ENCODE measurements at places on chromosomes 16 and 17. TPM values are rescaled to one million over a fixed set of nuclear protein-coding genes. Genes with fewer than 3 reads are reported as not detected.

DNA sequence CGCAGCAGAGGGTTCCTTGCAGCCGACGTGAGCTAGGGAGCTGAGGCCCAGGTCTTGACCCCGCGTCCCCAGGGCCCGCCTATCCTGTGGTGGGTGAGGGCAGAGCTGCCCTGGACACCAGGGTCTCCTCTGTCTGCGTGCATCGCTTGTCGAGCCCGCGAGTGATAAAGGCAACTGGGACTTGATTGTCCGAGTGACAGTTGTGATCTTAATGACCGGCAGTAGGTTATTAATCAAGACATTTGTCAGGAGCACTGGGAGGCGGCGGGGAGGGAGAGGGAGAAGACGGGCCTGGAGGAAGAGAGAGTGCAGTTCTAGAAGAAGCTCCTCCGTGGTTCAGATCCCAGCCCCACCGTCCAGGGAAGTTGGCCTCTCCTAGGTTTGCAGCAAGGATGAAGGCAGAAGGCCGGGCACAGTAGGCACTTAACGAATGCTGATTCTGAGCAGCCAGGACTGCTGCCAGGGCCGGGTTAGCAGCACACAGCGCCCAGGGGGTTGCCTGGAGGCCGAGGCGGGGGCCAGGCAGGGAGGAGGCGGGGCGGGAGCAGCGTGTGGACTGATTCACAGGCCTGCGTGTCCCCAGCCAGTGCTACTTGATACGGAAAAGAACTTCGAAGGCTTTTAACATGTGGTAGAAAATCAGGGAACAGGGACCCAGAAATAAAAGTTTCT, 11.3 kb upstream of the GSE1 start:
- DNase-seq, result no peak

- DNase-seq, result peak; percentile 53
These were observed 26.9 kb upstream of the RPL38 start for GRCh38 chr17:74176546-74177001.

DNA sequence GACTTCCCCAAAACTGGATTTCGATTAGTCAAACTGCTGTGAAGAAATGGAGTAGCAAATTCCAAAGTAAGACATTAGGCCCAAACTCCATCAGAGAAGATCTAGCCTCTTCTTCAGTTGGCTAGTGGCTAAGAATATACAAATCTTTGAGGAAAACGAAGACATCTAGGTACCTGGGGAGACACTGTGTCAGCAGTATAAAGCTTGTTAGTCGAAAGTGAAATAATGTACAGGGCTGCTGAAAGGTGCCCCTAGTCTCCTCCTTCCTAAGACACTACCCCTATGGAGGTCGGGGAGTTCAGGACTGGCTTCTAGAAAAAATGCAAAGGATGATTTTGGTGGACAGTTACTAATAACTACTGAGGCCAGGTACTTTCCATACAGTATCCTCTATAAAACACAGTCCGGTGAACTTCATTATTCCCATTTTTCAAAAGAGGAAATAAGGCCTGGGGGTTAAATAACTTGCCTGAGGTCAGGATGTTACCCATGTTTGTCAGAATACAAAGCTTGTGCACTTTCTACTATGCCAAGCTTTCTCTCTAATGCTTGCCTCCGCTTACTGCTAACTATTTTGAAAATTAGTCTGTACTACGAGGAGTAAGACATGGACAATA, 15.0 kb downstream of the DNAJC7 start:
- no peak for DNase-seq

GRCh38 chr17:79590523-79590860, 20.4 kb downstream of the RBFOX3 start:
- no peak for DNase-seq

DNA sequence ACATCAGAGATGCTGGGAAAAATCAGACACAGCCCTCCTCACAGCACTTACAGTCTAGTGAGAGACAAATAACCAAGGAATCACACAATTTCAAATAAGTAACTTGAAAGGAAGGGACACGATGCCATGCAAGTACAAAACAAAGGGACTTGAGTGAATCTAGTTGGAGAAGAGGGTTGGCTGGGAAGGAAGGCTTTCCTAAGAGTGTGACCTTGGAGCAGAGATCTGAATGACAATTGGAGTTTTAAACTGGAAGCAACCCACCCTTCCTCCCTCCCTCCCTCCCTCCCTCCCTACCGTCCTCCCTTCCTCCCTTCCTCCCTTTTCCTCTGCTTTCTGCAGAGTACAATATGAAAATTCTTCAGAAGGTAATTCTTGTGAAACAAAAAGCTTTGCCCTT, 31.1 kb downstream of the ADAMTS18 start:
- DNase-seq, result no peak

DNA sequence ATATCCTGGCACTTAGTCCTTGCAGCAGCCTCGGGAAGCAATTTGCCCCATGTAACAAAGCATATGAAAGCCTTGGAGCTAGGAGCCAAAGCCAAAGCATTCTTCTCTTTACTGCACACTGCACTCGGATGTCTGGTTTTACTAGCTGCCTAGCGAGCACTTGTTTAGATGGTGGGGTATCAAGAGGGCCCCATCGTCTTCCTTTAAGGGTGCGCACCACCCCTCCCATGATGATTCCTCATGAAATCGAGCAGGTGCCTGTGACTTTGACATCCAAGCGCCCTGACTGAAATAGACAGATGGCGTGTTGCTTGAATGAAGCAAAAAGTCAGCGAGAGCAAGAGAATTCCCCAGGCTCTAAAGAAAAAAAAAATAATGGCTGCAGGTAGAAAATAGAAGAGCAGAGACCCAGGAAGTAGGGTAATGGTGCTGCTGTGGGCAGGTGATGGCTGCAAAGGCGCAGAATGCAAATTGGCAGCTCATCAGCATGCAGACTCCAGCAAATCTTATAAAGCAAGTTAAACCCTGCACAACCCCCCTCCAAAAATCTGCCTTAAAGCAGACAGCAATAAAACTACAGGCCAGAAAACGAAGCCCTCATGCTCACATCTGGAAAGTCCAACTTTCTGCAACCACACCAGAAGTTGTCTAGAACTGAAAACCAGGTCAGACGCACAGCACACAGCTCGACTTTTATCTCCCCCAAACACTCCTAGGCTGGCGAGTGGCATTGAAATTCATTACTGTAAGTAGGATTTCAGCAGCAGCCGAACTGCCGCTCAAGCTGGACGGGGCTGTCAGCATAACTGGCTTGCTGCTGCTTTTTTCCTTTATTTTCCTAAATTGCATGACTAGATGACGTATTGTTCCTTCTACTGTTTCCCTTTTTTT, 384.3 kb downstream of the RBFOX1 start:
- no peak for DNase-seq

DNA sequence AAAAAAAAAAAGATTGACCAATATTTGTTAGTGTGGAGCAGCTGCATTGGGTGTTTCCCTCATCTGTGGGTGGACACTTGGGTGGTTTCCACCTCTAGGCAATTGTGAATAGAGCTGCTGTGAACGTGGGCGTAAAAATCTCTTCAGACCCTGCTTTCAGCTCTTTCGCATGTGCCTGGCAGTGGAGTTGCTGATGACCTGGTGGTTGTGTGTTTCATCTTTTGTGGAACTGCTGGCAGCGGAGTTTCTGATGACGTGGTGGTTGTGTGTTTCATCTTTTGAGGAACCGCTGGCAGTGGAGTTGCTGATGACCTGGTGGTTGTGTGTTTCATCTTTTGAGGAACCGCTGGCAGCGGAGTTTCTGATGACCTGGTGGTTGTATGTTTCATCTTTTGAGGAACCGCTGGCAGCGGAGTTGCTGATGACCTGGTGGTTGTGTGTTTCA, 21.4 kb downstream of the ZC3H18 start:
- no peak for DNase-seq

The CD300LG gene
- total RNA-seq, result not detected

The UMOD gene
- not detected for total RNA-seq

The KRT222 gene
- total RNA-seq, result 0.07 TPM

The RPA1 gene
- total RNA-seq, result 42.5 TPM
